B cell (primary cell): ENCODE measurements at places on chromosomes 5 and 9. TPM values are rescaled to one million over a fixed set of nuclear protein-coding genes. Genes with fewer than 3 reads are reported as not detected.

DNA sequence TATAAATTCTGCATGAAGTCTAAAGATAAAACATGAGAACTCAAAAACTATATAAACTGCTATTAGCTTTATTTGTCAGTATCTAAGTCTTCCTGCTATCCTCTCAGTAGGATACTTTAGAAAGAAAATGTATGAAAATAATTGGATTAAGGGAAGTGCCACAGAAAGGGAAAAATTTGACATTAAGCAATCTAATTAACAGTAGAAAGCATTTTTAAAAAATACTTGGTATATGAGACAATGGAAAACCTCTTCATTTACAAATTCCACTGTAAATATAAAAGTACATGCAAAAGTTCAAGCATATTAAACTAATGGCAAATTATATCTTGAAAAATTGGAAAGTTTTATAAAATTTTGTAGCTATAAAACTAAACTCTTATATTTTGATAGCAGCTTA, 518.6 kb upstream of the NUDT12 start:
- no peak for DNase-seq

- no peak for DNase-seq
Measured at GRCh38 chr5:81137833-81138232, 95.3 kb upstream of the CKMT2 start.

DNA sequence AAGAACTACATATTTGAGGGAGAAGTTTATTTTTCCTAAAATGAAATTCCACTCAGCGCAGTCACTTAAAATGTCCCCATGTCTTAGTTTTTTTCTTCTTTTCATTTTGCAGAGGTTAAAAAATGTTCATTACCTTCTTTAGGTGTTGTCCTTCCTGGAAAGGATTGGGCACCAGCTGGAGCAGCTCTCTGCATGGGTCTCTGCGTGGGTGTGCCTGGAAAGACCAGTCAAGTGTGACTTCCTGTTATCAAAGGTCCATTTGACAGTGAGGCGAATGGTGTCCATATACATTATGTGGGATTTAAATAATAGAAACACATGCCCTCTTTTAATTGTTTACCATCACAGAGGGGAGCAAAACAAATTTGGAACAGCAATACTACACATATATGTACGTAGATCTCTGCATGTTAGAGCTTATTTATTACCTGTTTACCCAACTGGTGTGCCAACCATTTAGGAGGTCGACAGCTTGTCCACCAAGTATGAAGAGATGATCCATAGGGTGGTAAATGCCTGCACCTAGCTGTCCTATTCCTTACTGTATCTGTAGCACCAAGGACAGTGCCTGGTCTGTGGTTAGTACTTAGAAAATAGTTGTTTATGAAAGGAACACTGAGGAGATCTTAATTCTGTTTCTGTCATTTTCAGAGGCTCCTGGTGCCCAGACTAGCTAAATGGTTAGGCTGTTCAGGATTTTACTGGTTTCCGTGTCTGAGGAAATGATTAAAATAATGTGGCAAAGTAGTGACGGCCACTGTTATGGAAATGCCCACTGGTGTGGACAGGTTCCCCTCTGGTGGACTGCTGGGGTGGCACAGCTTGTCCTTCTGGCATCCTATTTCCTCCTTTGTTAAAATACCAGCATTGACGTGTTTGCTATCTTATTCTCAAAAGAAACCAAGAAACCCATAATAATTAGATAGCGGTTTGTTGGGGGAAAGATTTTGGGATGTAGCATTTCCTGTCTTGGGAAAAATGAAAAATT, 200.4 kb downstream of the MAST4 start:
- DNase-seq, result no peak

DNA sequence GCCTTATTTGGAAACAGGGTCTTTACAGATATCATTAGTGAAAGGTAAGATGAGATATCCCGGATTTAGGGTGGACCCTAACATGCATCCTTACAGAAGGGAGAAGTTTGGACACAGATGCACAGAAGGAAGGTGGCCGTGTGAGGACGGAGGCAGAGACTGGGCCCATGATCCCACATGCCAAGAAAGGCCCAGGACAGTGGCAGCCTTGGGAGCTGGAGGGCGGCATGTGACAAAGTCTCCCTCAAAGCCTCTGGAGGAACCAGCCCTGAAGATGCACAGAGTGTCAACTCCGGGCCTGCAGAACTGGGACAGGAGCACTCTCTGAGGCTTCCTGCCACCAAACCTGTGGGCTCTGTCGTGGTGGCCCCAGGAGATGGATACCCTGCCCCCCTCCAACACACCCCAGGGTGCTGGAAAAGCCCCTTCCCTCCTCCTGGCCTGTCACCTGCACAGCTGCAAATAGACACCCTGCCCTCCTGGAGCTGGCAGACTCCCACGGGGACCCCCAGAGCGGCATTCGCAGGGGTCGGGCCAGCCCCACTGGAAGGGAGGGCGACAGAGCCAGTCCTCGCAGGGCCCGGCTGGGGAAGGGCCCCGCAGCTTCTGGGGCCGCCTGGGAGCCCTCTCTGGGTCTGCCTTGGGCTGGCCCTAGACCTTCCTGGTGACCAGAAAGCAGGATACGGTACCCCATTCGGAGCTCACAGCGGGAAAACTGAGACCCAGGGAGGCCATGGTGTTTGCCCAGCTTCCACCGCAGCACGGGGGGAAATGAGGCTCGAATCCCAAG, 7.9 kb downstream of the NACC2 start:
- DNase-seq, result peak; percentile 1

GRCh38 chr5:133247881-133248624, 196.2 kb downstream of the HSPA4 start:
- no peak for DNase-seq

GRCh38 chr9:81724242-81724889, 35.0 kb upstream of the TLE1 start:
- no peak for DNase-seq

DNA sequence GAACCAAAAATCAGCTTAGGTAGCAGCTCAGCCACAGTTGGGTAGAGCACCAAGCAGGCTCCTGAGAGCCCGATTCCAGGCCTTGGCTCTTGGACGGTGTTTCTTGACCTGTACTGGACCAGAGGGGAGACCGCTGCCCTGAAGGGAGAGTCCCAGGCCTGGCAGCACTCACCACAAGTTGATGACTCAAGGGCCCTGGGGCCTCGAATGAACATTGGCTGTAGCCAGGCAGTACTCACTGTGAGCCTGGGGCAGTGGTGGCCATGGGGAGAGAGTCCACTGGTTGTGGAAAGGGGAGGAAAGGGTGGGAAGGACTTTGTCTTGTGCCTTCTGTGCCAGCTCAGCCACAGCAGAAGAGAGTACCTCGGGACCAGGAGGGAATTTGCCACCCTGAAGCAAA, 166.1 kb downstream of the EDIL3 start:
- DNase-seq, result no peak

GRCh38 chr5:40406741-40407211, 272.9 kb upstream of the PTGER4 start:
- peak; percentile 67 for DNase-seq

DNA sequence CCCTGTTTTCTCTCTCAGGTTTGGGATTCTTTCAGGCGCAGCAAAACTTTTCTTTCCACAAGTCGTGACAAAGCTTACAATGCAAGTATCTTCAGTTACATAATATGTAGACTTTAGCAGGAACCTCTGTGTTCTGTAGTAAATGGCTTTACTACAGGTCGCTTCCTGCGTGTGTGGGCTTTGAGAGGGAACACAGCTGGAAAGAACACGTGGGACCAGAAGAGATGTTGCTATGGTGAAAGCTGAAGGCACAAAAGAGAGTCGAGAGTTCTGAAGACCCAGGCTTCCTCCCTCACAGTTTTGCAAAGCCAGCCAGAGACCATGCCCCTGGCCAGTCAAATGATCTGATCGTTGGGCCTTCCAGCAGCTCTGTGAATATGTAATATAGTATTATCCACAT, 4.0 kb downstream of the ANKRD55 start:
- DNase-seq, result no peak

DNA sequence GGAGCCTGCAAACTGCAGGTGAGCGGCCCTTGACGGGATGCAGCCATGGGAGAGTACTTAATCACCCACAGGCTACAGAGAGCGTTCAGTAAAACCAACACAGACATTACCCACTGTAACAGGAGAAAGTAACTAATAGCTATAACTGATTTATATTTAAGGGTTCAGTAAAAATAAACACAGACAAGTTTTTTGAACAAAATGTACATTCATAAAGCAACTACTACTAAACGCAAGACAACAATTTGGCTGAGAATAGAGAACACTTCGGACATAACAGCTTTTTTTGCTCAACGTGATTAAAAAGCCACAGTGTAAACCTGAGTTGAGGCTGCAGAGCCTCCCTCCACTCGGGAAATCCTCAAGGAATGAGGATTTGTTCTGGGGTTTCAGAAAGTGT, 61.7 kb downstream of the LIFR start:
- DNase-seq, result no peak

GRCh38 chr9:137023583-137023991, 4.5 kb downstream of the ABCA2 start:
- DNase-seq, result no peak

GRCh38 chr5:150507474-150508276, at the start of gene NDST1:
Gene NDST1, plus strand, starts transcription at chr5:150508131. Its CDS starts 13,124 bp downstream, at chr5:150521255.
- no peak for DNase-seq

GRCh38 chr5:14450018-14450524, 131.5 kb upstream of the OTULINL start:
- DNase-seq, result no peak

GRCh38 chr5:170849374-170849773, 12.4 kb upstream of the RANBP17 start:
- no peak for DNase-seq

The ZNF454 gene
- polyA plus RNA-seq, result not detected in 2 replicates

The MARVELD2 gene
- 0.13 and 0.19 TPM in 2 replicates for polyA plus RNA-seq

The RLN1 gene
- polyA plus RNA-seq, result 0.60 TPM in 1 of 2 replicates, not detected in the other

The PCDHA3 gene
- not detected in 2 replicates for polyA plus RNA-seq

The FOXD4L6 gene
- not detected in 2 replicates for polyA plus RNA-seq

The GLRA1 gene
- polyA plus RNA-seq, result not detected in 2 replicates

The DOCK2 gene
- polyA plus RNA-seq, result 105 and 112 TPM in 2 replicates

The SPATA31A3 gene
- polyA plus RNA-seq, result not detected in 2 replicates

The SCGB3A2 gene
- polyA plus RNA-seq, result not detected in 2 replicates

The TRIM7 gene
- polyA plus RNA-seq, result 1.7 and 1.8 TPM in 2 replicates

The ADGRD2 gene
- not detected in 2 replicates for polyA plus RNA-seq

The PCDHGC5 gene
- 0.06 and 0.10 TPM in 2 replicates for polyA plus RNA-seq

The FLT4 gene
- 0.01 and 0.61 TPM in 2 replicates for polyA plus RNA-seq

The NPR3 gene
- not detected in 2 replicates for polyA plus RNA-seq

The RNF180 gene
- polyA plus RNA-seq, result not detected in 2 replicates

The HDAC3 gene
- 94.0 and 119 TPM in 2 replicates for polyA plus RNA-seq

The PCDHA13 gene
- polyA plus RNA-seq, result not detected in 2 replicates

The FBP1 gene
- polyA plus RNA-seq, result 2.7 and 2.8 TPM in 2 replicates
